Stimulated activated CD4-positive, alpha-beta T cell treated with anti-CD3 and anti-CD28 coated beads, Interleukin-1b, Interleukin-23, amount 100 ng/mL, for 1 hour (primary cell): ENCODE measurements at places on chromosomes 5 and 9.

DNA sequence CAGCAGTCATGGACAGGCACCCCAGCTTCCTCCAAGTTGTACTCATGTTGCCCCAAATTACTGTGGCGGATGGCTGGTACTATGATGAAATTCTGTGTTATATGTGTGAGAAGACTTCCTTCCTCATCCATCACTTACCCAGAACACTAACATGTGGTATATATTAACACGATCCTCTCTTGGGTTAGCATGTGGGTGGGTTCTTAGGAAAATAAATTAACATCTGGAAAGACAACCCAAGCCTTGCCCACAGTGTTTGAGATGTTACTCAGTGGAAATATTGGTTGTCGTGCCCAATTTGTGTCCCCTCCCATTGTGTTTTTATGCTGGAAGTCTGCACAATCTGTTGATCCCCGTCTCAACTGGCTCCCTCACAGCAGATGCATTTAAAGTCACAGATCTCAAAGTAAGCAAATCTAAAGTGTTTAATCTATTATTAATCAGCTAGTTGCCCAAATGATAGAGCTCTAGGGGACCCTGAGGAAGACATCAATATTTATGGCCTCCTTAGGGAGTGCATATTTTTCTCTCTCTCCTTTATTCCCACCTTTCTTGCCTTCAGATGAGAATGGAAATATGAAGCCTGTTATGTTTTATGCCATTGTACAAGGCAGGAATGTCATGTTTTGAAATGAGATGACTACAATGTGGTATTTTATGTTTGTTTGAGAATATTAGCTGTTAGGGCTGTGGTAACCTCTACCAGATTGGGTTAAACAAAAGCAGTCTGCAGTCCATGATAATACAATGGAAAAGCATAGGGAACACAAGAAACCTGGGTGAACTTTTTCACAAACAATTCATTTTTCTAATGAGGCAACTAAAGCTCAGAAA, 93.9 kb downstream of the GRIA1 start:
- DNase-seq, result no peak

GRCh38 chr5:120507197-120507596, 43.1 kb downstream of the PRR16 start:
- no peak for DNase-seq

DNA sequence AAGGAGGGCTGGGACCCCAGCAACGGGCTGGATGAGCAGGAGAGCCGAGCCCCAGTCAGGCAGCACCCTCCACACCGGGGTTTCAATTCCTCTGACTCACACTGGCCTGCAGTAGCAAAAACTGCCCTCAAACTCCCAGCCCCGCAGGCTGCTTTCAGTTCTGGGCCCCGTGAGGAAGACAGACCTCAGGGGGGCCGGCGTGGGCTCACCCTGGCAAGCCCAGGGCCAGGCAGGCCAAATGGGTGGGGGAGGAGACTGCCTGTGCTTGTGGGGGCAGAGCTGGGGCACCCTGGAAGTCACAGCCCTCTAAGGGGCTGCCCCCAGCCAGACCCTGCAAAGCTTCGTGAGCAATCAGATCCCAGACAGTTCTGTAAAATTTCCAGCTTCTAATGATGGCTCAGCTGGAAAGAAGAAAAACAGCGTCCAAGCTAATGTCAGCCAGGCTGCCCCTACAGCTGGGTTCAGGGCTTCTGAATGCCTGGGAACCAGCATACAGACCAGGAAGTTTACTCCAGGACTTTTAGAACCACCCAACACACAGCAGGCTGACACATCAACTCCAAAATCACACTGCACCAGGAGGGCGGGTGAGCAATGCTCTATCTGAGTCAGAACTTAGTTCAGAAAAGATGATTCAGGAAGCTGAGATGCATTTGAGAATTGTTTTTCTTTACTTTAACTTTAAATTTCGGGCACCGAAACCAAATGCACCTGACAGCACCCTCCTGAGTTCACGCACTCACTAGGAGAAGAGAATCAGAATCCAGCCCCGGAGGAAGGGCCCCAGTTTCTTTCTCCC, 34.7 kb downstream of the LPCAT1 start:
- no peak for DNase-seq

- no peak for DNase-seq
Observed at GRCh38 chr9:105993116-105993854, 298.9 kb downstream of the TMEM38B start.

- no peak for DNase-seq
Observed at GRCh38 chr5:43044181-43044914, 4.2 kb upstream of the ANXA2R start.

- DNase-seq, result no peak
Observed at GRCh38 chr5:8050616-8051175, 181.7 kb downstream of the MTRR start.

DNA sequence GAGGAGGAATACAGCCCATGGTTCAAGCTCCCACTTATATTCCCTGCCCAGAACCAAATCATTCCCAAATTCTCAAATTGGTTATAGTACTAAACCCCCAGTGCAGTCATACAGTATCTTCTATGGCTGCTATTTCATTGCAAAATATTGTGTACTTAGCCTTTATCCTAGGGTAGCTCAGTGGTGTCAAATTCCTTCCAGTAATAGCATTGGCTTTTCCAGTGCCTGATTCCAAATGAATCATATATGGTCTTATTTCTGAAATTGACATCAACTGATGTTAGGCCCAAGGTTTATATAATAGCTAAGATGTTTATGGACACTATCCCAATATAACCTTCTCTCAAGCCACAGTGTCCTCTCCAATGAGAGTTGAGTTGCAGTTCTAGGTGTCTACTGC, 256.7 kb downstream of the NDUFS4 start:
- no peak for DNase-seq

DNA sequence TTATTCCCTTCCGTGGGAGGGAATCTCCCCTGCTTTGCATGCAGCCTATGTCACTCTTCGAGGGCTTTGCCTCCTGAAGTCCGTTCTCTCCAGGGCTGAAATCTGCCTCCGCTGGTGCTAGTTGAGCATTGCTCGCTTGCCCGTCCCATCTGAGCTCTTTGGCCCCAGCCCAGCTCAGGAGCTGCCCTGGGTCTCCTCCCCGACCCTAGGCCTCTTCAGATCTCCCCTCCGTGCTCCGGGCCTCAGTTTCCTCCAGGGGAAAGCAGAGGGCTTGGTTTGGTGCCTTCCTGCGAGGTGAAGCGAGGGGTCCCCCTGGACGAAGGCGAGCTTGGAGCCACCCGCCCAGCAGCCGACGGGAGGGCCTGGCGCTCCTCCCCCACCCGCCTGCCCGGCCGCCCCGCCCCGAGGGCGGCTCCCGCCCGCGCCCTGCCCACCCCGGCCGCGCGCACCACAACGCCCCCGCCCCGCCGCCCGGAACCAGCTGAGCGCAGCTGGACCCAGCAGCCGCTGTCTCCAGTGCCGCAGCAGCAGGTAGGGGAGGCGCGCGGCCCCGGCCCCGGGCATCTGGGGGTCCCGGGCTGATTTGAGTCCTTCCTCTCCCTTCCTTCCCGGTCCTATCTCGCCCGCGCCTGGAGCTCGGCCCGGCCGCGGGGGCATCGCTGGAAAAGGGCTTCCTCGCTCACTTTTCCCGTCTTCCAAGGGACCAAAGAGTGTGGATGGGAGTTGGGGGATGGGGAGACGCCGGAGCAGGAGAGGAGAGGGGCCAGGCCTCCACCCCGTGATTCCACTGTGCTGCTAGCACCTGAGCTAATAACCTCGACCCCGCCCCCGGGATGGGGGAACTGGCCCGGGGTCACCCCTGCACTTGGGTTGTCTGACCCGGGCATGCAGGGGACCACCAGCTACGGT, at the start of gene GSN:
Gene GSN, plus strand, starts transcription at position 474 of the 909 bp plus-strand sequence. CDS start 33,810 bp downstream, outside the sequence.
- DNase-seq, result no peak

GRCh38 chr9:87342743-87343142, 154.9 kb upstream of the DAPK1 start:
- no peak for DNase-seq

- no peak for DNase-seq
Observed at GRCh38 chr9:22103685-22104575, 94.8 kb upstream of the CDKN2B start.

DNA sequence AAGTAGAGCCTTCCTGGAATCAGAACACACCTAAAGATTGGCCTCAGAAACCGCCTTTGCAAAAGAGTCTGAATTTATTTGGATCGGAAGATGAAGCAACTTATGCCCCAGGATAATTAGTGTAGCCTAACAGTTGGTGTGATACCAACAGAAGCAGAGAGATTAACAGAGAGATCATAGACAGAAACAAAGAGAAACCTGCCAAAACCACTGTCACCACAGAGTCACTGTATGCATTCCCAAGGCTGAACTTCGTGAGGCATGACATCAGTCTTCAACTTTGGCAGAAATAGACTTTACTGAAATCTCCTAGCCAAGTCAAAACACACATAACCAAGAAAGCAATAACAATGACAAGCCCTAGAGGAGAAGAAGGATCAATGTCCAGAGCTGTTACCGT, 361.8 kb downstream of the ELAVL2 start:
- no peak for DNase-seq
